ENCODE measurements at places on chromosomes 12 and 14.
A peak's percentile ranks its signal among the peaks of the same experiment; 100 is the strongest.

- no peak for DNase-seq
These were observed 36.4 kb downstream of the SPRING1 start for GRCh38 chr12:116701432-116701831.

- DNase-seq, result no peak
These were observed 5.7 kb downstream of the SERPINA9 start for GRCh38 chr14:94470311-94470710.

DNA sequence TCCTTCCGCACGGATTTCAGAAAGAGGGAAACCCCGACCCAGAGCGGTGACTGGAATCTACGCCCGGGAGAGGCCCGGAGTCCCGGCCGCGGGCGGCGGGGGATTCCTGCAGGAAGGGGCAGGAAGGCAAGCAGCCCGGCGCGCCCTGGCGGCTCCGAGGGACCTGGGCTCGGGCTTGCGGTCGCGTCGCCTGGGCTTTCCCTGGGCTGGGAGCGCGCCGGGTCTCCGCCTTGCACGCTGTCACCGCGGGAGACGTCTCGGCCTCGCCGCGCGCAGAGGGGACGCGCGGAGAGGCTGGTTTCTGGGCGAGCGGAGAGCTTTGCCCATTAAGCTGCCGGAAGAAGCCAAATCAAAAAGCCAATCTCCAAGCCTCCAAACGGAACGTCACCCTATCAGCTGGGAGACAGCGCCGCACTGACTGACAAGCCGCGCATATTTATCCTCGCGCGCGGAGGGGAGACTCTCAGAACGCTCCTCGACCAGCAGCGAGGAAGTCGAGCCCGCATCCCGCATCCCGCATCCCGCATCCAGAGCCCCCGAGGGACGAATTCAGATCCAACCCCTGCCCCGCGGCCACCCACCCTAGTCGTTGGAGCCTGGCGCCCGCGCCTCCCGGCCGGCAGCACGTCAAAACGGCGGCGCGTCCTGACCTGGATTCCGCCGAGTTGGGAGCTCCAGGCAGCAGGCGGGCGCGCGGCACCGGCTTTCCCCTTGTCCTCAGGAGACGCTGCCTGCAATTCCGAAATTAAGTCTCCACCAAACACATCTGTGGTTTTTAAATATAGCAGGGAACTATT is at the start of gene SLC8A3:
Gene SLC8A3 (minus strand): TSS at position 293 of the 797 bp plus-strand sequence. CDS start 20,529 bp downstream, outside the sequence.
- peak; percentile 48 for DNase-seq

DNA sequence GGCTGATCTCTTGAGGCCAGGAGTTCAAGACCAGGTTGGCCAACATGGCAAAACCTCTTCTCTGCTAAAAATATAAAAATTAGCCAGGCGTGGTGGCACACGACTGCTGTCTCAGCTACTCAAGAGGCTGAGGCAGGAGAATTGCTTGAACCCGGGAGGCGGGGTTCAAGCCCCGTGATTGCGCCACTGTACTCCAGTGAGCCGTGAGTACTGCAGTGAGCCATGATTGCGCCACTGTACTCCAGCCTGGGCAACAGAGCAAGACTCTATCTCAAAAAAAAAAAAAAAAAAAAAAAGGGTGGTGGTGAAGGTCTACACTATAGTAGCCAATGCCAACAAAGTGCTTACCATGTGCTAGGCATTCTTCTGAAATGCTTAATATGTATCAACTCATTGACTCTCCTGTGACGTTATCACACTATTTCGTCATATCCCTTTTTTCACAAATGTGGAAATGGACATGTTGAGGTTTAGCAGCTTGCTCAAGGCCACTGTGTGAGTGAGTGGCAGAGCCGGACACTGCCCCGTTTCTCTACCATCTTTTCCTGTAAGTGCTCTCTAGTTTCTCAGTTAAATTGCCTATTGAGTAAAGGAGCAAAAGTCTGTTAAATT is 59.6 kb downstream of the GNS start:
- DNase-seq, result peak; percentile 69

Measured in amniotic epithelial cell (primary cell).